ENCODE measurements at places on chromosomes 4 and X.

GRCh38 chrX:71911731-71912050 lies 1.0 kb downstream of the NHSL2 start:
- DNase-seq: no peak

DNA sequence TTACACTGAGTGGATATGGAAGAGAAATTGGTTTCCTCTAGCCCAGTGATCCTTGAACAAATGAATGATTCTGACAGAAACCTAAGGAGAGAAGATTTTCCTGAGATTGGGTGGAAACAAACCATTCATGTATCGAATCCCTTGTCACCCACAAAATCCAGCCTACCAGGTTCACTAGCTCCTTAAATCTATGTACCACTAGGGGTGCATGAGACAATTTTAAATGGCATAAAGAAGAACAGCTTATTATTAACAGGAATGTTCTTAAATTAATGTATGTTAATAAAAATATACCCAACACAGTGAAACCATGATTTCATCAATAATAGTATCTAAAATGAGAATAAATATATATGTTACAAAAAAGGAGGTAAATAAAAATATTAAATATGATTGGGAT lies 118.4 kb upstream of the LNX1 start:
- no peak for DNase-seq

GRCh38 chr4:2808001-2808400 lies 15.1 kb downstream of the SH3BP2 start:
- no peak for DNase-seq

- DNase-seq: no peak
These were observed 112.5 kb downstream of the RASGEF1B start for GRCh38 chr4:81359207-81359606.

DNA sequence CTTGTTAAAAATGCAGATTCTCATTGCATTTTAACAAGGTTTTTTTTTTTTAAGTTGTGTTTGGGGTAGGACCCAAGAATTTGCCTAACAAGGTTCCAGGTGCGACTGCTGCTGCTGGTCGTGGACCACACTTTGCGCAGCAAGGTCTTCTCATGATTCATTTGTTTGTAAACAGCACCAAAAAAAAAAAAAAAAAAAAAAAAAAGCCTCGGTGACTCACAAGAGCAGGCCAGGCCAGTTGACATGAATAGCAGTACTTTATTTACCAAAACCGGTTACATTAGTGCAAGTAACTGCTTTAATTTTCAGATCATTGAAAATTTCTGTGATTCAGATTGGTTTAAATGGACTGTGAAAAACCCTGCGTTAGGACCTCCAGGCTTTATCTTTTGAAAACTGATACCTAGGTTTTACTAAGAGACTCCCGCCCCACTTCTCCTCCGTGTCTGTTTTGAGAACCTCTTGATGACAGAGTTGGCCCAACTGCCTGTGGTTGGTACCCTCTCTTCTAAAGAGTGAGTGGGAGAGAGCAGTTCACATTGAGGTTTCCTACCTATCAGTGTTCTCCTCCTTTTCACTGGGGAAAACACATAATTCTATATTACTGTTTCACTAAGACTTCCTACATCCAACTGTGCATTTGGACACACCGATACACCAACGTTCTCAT lies 86.2 kb downstream of the PHEX start:
- DNase-seq: no peak

- DNase-seq: no peak
These were observed at the start of gene MAOA for GRCh38 chrX:43656005-43656494. MAOA (plus strand) TSS chrX:43656299; CDS start chrX:43656342, 43 bp downstream.

DNA sequence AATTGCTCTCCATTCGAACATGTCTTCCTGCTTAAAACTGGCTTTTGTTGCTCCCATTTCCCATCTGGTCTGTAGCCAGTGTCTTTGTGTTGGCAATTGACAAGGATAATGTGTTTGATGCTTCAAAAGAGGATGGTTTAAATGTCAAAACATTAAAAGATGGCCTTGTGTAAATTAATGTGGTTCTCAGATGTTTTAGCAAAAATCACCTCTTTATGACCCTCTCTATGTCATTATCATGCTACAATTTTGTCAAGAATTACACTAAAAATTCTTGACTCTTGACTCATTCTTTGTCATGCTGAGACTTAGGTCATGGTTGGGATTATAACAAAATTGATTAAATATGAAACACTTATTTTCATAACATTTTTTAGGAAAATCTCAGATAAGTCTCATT lies 47.4 kb downstream of the TMEM131L start:
- no peak for DNase-seq

DNA sequence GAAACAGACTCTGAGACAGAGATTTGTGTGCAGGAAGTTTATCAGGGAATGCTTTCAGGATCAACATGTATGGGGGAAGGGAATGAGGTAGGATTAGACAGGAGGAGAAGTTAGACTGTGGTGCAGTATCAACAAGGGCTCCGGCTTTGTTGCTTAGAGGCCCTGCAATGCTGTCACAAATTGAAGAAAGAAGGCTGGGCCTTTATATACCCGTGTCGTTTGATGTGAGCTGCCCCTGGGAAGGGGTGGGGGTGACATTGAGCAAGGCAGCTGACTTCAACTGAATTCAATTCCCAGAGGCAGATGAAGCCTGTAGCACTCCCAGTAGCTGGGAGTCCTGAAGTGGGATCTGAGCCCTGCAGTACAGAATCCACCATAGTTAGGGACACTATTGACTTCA lies 29.5 kb upstream of the USP9X start:
- DNase-seq: no peak

DNA sequence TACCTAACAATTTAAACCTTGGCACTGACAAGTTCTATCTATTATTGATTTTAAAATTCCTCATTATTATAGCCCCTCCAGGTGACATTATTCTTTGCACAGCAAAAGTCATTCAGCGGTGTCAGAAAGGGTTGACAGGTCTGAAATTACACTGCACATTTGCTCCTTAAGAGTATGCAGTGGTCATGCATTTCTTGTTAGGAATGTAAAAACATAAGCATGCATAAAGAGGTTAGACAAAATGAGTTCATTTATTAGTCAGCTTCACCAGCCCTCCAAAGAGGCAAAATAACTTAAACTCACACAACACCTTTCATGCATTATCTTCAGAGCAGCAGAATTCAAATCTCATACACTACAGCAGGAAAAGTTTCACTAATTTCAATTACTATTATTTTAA lies 158.8 kb downstream of the HNRNPD start:
- no peak for DNase-seq

Data from urinary bladder (tissue), 4 donors.